ENCODE measurements at places on chromosomes 3 and 15.

- no peak for DNase-seq
Observed at GRCh38 chr3:17738921-17739320, 3.5 kb downstream of the TBC1D5 start.

GRCh38 chr15:30671309-30671708 lies 45.4 kb downstream of the ARHGAP11B start:
- no peak for DNase-seq

DNA sequence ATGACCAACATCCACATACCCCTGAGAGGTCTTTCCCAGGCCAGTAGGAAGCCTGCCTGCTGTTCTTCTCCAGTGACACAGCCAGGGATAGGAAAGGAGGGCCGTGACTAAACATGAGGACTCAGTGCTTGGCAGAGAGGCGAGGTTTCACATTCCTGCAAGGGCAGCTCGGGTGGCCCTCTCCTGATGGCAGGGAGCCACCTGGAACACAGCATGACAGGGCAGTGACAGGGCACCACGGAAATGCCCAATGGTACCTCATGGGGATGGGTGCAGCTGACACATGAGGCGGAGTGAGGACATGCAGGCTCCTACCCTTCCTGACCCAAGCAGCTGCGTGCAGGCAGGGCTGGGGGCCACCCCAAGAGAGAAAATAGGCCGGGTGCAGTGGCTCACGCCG lies 7.4 kb upstream of the TGM5 start:
- DNase-seq: no peak

GRCh38 chr3:13785853-13786436 lies 93.9 kb downstream of the WNT7A start:
- DNase-seq: no peak

GRCh38 chr3:131729643-131730017 lies 226.9 kb upstream of the MRPL3 start:
- no peak for DNase-seq

DNA sequence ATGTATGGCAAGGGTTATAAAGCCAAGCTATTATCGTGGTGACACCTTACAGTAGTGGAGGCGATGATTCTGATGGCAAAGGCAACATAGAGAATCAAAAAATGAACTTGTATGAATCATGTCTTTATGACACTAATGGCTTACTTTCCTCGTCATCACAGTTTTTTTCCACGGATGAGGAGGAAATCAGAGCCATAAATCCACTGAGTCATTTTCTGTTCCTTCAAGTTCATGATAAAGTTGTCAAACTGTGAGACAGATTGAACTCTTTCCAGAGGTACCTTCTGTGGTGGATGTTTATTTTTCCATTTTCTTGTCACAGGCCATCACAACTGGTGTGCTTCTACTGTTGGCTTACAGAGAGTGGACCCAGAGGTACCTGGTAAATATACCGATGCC lies 8.5 kb downstream of the TMEM212 start:
- DNase-seq: no peak

GRCh38 chr3:175383813-175384212 lies 524.7 kb downstream of the NAALADL2 start:
- DNase-seq: no peak

DNA sequence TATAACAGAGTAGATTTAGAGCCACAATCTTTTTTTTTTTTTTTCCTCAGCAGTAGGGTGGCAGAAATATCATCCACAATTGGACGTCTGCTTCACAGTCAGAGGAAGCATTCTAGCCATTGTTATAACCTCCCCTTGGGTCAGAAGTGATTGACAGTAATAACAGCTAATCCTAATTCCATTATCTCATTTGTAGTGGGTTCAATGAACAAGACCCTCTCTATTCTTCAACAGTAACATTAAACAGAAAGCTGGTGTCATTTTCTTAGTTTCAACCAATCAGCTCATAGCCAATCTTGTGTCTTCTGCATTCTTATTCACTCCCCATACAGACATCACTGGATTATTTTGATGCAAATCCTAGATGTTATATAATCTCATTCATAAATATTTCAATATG lies 44.6 kb downstream of the QTRT2 start:
- no peak for DNase-seq

DNA sequence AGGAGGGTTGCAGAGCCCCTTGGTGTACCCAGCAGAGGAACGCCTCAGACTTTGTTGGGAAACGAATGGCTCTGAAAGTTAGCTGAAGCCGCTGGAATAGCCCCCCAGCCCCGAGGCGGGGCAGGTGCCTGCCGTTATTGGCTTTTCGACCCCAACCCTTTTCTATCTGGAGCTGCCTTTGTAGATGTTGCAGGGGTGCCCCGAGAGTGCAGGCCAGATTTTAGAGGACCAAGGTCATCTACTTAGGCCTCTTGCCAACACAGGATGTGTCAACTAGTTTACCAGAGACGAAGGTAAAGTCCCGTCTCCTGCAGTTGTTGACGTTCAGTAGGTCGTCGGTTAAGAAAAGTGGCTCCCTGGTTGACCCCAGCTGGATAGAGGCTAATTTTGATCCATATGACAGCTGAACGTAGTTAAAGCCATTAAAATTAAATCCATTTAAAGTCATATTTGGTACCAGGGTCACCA lies 579 bp upstream of the UBE3A start:
- no peak for DNase-seq

- DNase-seq: no peak
Observed at GRCh38 chr3:113545594-113545993, 13.2 kb downstream of the SIDT1 start.

All from ELF-1 (cell line).